CD8-positive, alpha-beta memory T cell (primary cell): ENCODE measurements at places on chromosomes 11 and 22.

GRCh38 chr11:115269191-115269950 is 234.8 kb downstream of the CADM1 start:
- no peak for DNase-seq

- no peak for DNase-seq
Measured at GRCh38 chr11:68387840-68388239, 72.7 kb upstream of the PPP6R3 start.

GRCh38 chr11:39102236-39102635 is 2357.2 kb downstream of the LRRC4C start:
- DNase-seq = no peak

DNA sequence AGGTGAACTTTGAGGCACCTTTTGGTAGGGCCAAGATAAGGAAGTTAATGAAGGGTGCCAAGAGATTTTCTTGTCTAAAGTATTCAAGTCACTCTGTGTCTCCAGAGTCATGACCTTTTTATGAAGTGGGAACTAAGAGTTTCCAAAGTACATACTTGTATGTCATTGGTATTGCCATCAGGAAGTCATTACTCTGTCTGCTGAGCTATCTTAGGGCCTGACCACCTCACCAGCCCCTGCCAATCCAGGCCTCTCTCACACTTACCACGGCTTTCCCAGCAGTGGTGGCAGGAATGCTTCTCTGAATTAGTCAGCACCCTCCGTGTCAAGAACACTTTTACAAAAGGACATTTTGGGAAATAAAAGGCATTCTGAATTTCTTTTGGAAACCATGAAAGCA is 192.8 kb upstream of the MTNR1B start:
- no peak for DNase-seq

- DNase-seq = no peak
Measured at GRCh38 chr22:47168900-47169800, 406.7 kb downstream of the TBC1D22A start.

- DNase-seq = no peak
Measured at GRCh38 chr22:41001722-41002122, 50.5 kb downstream of the RBX1 start.

DNA sequence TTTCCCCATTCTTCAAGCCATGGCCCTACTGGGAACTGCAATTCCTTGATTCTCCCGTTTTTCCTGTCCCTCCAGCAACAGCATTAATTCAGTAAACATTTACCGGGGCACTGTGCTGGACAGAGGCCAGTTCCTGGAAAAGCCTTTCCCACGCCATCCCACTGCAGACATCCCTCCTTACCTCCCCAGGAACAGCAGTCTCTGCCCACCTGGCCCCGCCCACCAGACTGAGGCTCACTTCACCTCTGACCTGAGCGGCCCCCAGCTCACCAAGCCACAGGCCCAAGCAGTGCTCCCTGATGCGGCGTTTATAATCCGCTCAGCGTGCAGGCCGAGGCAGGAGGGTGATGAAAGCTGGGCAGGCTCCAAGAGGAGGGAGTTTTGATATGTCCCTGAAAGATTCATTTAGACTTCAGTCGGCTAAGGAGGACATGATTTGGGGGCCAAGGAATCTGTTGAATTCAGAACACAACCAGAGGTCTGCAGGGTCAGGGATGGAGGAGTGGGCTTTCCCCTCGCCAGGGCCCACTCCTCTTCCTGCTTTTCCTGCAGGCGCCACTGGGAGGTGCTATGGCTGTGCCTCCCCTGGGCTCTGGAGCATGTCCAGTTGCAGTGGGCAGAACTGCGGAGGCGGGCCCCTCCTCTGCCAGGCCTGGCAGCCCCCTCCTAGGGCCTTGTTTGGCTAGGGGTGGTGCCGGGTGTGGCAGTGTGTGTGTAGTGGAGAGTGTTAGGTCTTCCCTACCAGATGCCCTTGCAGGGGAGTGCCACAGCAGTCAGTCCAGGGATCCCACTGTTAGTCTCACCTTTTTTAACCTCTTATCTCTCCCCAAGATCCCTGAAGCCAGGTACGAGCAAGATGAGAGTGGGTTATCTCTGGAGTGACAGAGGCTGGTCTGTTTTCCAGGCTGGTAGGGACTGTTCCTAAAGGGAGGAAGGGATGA is 1.4 kb upstream of the TAGLN start:
- no peak for DNase-seq

DNA sequence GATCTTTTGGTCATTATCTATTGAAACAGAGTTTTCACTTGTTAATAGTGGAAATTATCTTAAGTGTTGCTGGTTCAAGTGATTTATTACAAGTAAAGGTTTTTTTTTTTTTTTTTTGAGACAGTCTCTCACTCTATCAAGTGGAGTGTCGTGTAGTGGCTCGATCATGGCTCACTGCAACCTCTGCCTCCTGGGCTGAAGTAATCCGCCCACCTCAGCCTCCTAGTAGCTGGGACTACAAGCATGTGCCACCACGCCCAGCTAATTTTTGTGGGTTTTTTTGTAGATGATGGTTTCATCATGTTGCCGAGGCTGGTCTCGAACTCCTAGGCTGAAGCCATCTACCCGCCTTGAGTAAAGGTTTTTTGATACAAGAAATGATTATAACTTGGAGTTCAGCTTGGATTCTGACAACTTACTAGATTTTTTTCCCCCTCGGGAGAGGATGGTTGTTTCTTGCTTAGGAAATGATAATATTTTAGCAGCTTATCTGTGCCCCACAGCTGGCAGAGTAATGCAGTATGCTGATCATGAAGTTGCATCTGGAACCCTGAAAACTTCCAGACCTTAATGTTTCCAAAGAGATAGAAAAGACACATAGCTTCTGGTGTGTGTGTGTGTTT is 68.9 kb downstream of the MTMR3 start:
- DNase-seq = no peak

GRCh38 chr11:94593030-94593429 is 25.9 kb downstream of the PIWIL4 start:
- DNase-seq = no peak

- no peak for DNase-seq
Measured at GRCh38 chr11:128814856-128815705, 52.0 kb downstream of the KCNJ1 start.

DNA sequence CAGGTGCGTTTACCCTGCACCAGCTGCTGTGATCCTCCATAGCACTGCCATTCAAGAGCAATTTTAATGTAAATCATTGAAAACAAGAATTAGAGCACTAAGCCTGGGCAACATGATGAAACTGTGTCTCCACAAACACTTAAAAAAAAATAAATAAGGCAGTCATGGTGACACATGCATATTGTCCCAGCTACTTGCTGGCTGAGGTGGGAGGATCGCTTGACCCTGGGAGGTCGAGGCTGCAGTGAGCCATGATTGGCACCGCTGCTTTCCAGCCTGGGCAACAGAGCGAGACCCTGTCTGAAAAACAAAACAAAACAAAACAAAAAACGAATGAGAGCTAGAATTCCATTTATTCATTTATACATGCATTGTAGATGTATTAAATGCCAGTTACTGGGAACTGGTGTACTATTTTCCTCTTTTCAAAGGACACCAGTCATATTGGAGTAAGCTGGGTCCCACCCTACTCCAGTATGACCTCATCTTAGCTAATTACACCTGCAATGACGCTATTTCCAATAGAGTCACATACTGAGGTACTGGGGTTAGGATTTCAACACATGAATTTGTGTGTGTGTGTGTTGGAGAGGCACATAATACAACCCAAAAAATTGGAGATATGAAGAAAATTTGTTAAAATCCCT is 101.9 kb downstream of the MICAL2 start:
- DNase-seq = no peak

GRCh38 chr11:113814181-113814580 is 34.6 kb downstream of the CLDN25 start:
- DNase-seq = no peak

GRCh38 chr11:11988099-11988651 is 20.3 kb downstream of the DKK3 start:
- DNase-seq = no peak

DNA sequence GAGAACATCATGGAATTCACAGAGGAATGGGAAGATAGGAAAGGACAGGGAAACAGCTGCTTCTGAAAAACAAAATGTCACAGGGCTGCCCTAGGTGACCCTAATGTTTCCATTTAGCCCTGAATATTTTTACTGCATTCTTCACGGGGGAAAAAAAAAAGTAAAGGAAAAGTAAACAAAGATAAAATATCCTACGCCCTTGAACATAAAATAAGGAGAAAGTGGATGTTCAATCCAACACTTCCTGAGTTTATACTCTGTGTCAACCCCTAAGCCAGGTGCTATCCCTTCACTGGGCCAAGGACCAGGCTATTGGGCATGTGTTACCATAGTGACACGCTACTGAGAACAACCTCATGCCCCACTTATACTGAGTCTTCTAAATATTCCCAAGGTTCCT is 84.7 kb downstream of the FAM76B start:
- DNase-seq = no peak
